Breast epithelium (tissue), 4 donors: ENCODE measurements at places on chromosomes 2 and 18. TPM values are rescaled to one million over a fixed set of nuclear protein-coding genes. Genes with fewer than 3 reads are reported as not detected.
A peak's percentile ranks its signal among the peaks of the same experiment; 100 is the strongest.

The GPR35 gene
- 1.6 TPM for total RNA-seq

GRCh38 chr2:184178229-184178628 is 420.1 kb upstream of the ZNF804A start:
- H3K36me3 ChIP-seq: no peaks in the 10 kb centered on the region
- no peaks in the 10 kb centered on the region for H3K4me1 ChIP-seq
- no peak overlapping the region for H3K4me3 ChIP-seq
- H3K27me3 ChIP-seq: no peaks in the 10 kb centered on the region

- H3K4me3 ChIP-seq: no peak overlapping the region
- H3K27me3 ChIP-seq: no peaks in the 10 kb centered on the region
- no peak for DNase-seq
Observed at GRCh38 chr2:52976143-52976949, 791.3 kb upstream of the CHAC2 start.

DNA sequence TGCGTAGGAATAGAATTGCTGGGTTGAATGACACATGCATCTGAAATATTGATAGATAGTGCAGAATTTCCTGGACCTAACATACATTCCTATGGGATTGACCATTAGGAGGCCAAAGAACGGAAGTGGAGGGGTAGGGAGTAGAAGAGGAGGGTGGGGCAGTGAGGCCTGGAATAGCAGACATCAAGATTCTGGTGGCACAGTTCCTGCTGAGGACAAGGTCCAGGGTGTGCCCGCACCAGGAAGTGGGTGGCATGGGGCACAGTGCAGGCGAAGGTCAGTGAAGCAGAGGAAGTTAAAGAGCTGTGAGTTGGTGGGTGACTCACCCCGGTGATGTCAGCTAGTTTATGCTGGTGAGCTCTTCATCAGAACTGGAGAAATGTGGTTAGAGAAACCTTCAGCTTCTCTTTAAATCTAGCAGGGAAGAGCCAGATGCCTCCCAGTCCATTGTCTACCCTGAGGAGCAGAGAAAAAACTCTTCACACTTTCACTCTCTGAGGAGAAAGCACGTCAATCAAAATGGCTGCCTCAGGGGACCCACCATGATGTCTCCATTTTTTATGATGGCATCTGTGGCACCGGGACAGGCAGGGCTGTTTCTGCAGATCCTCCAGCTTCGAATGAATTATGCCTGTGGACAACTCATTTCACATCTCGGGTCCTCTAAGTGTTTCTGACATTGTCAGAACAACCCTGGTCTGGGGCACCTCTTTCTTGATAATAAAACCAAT is 55.9 kb upstream of the CTLA4 start:
- H3K36me3 ChIP-seq: no peaks in the 10 kb centered on the region
- H3K4me1 ChIP-seq: no peaks in the 10 kb centered on the region
- H3K27ac ChIP-seq: peak overlapping the region; percentile 55
- no peak for DNase-seq
- no peaks in the 10 kb centered on the region for H3K27me3 ChIP-seq
